Stimulated activated CD4-positive, alpha-beta T cell treated with anti-CD3 and anti-CD28 coated beads, Interleukin-1b, Interleukin-23, amount 100 ng/mL, for 1 hour (primary cell): ENCODE measurements at places on chromosomes 6 and 20.

DNA sequence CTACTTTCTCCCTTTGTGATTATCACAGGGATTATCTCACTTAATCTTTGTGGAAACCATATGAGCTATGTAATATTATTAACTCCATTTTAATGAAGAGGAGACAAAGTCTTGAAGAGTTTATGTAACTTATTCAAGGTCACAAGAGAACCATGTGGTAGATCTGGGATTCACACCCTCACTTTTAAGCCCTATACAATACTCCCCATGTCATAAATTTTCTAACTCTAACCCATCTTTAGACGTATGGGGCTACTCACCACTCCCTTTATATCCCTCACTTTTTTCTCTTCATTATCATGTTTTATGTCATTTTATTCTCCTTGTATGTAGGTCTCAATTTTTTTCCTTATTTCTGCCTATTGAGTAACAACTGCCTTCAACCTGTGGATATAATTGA, 126.4 kb upstream of the AHI1 start:
- no peak for DNase-seq

- no peak for DNase-seq
Measured at GRCh38 chr20:19370076-19371075, 157.9 kb downstream of the SLC24A3 start.

- no peak for DNase-seq
Measured at GRCh38 chr20:8932192-8933165, 136.4 kb upstream of the PLCB4 start.

DNA sequence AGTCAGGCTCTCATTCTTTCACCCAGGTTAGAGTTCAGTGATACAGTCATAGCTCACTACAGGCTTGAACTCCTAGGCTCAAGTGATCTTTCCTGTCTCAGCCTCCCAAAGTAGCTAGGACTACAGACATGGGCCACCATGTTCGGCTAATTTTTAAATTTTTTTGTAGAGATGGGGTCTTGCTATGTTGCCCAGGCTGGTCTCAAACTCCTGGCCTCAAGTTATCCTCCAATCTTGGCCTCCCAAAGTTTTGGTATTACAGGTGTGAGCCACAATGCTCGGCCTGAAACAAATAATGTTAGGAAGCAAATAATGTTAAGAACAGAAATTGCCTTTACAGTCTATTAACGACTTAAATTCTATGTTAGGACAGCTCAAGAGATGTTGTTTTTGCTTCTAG, 1.8 kb upstream of the UBR2 start:
- no peak for DNase-seq

DNA sequence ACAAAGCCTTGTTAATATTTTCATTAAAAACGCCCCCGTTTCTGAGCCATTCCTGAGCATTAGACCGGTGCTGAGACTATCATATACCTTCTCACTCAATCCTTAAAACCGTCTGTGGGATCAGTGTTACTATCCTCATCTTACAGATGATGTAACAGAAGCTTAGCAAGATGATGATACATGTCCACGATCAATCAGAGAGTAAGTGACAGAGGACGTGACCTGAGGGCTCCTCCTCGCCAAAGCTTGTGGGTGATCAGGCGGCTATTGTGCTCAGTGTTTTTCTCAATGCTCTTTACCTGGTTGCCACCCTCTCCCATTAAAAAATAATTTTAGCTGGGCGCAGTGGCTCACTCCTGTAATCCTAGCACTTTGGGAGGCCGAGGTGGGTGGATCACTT, 113.1 kb downstream of the MTHFD1L start:
- DNase-seq, result no peak

GRCh38 chr6:33630014-33630413, 8.9 kb downstream of the ITPR3 start:
- no peak for DNase-seq

DNA sequence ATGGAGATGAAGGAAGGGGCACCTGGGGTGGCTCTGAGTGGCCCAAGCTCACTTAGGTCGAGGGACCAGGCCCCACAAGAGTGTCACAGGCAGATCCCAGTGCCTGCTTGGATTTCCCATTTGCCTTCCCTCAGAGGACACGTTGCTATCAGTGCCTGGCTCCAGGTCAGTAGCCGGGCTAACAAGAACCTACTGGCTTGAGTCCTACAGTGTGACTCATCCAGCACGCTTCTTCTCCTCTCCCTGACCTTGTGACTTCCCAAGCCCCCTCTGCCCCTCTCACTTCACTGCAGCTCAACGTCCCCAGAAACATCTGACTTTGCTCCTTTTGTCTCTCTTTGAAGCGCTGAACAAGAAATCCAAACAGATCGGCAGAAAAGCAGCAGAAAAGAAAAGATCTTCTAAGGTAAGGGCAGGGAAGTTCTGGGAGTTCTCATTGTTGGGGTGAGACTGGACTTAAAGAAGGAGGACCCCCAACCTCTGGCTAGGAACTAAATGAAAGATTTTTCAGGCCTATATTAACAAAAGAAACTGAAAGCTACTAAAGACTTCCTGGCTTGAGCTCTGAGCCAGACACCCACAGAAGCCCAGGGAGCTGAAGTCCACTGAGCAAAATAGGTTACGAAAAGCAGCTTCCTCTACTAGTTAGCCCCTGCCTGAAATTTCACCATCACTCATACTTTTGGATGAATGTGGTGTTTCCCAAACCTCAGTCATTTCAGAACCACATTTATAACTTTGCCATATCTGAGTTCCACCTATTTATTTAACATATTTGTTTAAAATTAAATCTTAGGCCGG, 21.5 kb downstream of the ASIP start:
- DNase-seq, result no peak

DNA sequence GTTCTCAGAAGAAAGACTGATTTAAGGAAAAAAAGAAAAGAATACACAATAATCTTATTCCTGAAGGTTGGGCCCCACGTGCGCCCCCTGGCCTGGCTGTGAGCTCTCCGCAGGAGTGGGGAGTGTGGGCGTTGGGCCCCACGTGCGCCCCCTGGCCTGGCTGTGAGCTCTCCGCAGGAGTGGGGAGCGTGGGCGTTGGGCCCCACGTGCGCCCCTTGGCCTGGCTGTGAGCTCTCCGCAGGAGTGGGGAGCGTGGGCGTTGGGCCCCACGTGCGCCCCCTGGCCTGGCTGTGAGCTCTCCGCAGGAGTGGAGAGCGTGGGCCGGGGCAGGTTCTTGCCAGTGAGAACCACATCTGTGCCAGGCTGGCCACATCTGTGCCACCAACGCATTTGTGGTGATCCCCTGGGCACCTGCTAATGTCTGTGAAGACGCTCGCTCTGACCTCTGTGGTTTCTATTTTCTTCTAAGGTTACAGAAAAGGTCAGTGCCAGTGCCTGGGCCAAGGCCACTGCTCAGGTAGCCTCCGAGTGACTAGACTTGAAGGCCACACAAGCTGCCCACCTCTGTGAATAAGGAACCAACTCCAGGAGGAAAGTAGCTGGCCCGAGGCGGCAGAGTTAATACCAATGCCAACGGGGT, 41.0 kb downstream of the WDR27 start:
- no peak for DNase-seq

- DNase-seq, result no peak
Measured at GRCh38 chr6:13766201-13766634, 48.1 kb downstream of the MCUR1 start.

- DNase-seq, result no peak
Measured at GRCh38 chr20:53355790-53356189, 237.8 kb downstream of the ZNF217 start.

GRCh38 chr6:23413327-23414050, 712.5 kb upstream of the NRSN1 start:
- no peak for DNase-seq
